NCI-H1417 (cell line): ENCODE measurements at places on chromosomes 12 and 14.

DNA sequence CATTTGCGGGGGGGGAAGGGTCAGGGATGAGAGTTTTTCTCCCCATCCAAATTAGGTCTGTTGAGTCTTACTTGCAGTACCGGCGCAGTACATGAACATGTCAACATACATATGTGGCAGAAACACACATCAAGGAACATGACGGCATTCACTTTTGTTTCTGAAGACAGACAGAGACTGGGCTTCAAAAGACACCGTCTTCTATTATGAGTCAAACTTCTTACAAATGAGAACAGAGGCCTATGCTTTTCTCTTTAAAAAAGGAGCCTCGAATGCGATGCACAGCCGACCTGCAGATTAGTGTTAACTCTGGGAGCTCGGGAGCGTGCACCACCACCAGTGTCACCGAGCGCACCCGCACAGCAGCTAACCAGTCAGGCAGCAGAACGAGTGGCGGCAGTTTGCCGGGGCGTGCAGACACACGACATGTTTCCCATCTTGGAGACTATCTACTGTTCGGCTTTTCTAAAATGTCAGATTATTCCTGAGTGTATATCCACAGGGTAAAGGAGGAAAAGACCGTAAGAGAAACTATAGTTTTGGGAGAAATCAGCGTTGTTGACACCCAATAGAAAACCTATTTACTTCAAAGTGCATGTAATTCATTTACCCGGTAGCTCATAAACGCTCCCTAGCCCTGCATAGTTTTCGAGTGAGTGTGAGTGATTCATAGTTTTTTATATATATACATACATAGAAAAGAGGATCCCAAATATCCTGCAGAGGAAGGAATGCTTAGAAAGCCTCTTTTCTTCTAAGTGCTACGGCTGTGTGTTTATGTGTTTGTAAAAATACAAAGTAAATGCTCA is 33.0 kb downstream of the UBR7 start:
- DNase-seq, result no peak

DNA sequence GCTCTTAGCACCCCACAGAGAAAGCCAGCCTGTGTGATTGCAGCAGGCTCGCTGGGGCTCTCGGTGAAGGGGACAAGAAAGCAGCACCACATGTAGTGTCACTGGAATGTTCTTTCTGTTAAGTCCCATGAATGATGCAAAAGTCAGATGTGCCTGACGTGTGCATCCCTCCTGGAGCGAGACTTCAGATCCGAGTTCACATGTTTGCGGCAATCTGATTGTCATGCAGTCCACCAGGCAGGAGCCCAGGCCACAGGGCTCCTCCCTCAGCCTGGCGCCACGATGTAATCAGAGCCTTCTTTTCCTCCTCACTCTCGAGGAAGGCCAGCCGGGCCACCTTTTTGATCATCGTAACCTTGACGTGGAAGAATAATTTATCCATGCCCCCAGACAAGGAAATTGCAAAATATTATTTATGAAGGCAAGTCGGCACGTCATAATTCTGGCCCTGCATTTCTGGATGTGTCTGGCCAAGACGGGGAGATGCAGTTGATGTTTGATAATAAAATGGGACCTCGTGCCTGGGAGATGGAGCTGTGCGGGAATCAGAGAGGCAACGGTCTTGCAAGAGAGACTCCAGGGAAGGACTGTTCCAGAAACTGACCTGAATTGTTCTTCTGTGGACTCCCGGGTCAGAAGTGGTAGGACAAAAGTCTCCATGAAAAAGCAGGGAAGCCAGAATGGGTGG is 214.6 kb downstream of the PHETA1 start:
- DNase-seq, result no peak

DNA sequence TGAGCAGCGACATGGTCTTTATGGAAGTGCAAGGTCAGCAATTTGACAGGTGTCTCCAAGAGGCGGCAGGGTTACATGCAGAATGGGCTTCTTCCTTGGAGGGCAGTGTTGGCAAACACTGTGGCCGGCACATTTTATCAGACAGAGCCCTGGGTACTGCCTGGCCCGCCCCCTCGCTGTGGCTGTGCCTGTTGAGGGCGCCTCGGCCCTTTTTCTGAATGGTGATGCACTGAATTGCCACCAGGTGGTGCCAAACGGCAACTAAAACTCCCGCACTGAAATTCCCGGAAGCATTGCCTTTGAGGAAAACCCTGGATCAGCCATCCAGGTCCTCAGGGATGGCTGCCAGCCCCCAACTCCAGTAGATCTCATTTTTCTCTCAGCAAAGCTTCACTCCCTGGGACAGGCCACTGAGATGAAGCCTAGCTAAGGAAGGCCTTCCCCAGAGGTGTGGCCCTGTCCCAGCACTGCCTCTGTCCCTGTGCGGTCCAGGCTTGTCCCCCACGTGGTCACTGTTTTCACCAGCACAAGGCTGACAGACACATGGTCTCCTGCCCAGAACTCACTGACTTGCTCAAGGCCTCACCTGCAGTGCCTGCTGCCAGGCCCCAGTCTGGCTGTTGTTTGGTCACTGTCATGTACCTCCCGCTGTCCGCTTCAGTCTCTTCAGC is 73.6 kb downstream of the TESC start:
- peak; percentile 90 for DNase-seq

DNA sequence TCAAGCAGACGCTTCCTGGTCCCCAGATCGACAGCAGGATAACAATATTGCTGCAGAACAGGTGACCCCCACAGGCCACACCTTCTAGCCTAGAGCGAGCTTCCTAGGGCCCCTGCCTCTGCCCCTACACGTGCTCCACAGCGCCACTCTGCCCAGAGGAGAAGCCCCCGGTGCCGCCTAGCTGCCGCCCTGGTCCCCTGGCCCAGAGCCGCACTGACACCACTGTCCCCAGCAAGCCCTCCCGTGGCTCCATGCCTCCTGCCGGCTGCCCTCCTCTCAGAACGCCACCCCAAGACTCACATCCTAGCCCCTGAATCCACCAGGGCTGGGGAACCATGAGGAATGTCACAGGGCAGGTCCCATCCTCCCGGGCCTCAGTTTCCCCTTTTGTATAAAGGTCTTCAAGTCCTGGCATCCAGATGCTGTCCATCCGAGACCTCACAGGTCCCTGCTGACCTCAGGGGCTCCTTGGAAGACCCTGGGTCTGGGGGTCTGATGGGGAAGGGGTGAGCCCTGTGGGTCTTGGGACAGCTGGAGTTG is 31.0 kb downstream of the JAG2 start:
- DNase-seq, result no peak

DNA sequence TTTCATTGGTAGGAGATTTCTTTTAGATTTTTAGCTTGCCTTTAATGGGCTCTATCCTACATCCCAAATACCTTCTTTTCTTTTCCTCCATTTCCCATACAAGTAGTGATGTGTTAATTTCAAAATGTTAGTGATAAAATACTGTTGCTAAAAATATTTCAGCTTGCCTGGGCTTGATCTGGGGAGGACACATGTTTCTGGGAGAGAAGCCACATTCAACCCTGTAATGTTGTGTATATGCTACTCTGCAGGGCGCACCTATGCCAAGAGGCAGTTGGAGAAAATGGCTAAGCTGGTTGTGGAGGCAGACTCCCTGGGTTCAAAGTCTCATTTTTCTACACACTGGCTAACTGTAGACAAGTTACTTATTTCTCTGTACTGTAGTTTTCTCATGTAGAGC is 26.3 kb downstream of the FLRT2 start:
- DNase-seq, result no peak

DNA sequence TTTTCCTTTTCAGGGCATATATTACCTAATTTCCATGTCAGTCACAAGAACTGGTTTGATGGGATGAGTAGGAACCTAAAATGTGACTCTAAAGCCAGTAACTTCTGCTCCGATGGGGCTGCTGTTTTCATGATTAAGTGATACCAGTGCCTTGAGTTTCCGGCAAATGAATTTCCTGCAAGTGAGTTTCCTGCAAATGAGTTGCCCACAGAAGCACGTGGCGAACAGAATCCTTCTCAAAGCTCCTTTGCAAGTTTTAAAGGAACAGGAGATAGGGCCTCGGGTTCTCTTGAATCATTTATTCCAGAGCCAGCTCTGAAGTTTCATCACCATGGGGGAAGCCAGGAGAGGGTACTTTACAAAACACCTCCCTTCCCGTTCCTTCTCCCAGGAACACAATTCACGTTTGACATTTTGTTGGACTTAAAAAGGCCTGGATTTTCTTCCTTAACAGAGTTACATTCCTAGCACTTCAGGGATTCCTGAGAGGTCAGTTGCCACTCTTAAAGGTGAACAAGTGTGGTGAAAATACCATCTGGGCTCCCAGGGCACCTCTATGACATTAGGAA is 2.2 kb upstream of the PPTC7 start:
- no peak for DNase-seq

- peak; percentile 73 for DNase-seq
Observed at GRCh38 chr14:23559010-23559925, 3.2 kb downstream of the THTPA start.

DNA sequence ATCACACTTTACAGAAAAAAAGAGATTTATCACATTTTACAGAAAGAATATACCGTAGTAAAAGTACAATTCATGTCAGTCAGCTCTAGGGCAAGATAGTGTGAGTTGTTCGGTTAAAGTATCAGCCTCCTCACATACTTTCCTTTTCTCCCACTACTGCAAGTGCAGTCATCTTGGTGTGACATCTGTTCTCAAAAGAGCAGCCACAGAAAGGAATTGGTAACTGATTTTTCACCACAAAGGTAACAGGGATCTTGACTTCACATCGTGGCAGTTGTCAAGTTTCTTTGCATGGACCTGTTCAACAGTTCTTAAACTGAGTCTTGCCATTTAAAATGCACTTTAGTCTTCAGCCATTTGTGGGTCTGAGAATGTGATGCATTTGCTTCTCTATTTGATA is 5.0 kb upstream of the E2F7 start:
- no peak for DNase-seq

GRCh38 chr12:124520265-124520701 is 47.1 kb downstream of the NCOR2 start:
- DNase-seq, result no peak

- DNase-seq, result no peak
Observed at GRCh38 chr12:132197581-132198354, 53.5 kb downstream of the NOC4L start.

- no peak for DNase-seq
Observed at GRCh38 chr14:21263284-21264024, 5.8 kb downstream of the HNRNPC start.

GRCh38 chr12:75439048-75439447 is 41.5 kb upstream of the GLIPR1 start:
- no peak for DNase-seq

- no peak for DNase-seq
Observed at GRCh38 chr12:112741106-112741505, 50.4 kb upstream of the RPH3A start.

DNA sequence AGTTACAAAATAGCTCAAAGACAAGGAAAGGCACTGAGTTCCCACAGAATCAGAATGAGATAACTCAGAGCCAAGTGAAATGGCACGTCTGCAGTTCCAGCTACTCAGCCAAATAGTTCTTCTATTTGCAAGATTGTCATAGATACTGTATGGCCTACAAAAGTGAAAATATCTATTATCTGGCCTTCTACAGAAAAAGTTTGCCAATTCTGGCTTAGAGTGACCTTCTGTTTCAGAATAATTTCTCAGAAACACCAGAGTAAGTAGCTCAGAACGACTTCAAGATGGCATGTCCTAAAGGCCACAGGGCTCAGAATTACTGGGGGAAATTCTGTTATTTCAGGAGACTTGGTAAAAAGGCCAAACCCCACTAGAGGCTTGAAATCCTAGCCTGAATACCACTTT is 10.7 kb upstream of the RTRAF start:
- no peak for DNase-seq

DNA sequence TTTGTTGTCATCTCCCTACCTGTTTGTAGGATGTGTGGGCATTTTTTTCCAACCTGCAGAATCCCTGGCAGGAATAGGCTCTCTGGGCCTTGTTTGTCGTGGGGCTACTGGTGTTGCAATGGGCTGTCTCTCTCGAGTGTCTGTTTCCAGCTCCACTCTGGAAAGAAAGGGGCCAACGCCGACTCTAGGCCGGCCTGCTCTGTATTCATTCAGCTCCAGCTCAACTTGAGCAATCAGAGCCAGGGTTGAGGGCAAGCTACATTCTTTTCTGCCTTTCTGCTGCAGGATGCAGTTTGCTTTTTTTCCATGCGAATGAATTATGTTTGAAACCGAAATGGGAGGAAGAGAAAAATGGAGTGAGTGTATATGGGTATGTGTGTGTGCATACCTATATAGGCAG is 2.3 kb downstream of the JDP2 start:
- DNase-seq, result no peak

GRCh38 chr12:58502841-58503240 is 417.5 kb downstream of the LRIG3 start:
- DNase-seq, result no peak

DNA sequence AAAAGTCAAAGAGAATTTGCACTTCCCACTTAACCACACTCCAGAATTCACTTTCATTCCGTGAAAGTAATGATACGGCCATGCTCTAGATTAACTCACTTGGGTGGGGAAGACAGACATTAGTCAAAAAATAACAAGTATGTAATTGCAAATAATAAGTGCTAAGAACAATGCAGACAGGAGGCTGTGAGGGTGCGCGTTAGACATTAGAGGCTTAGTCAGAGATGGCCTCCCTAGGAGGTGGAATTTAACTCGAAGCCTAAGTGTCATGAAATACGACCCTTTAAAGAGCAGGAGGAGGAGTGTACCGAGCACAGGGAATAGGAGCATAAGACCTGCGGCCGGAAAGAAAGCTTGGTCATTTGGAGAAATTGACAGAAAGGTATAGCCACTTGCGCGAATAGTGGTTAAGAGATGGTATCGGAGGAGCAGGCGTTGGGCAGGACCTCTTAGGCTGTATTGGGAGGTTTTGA is 628 bp downstream of the SNRPF start:
- peak; percentile 63 for DNase-seq

GRCh38 chr14:90991690-90992443 is 68.6 kb downstream of the RPS6KA5 start:
- no peak for DNase-seq

- no peak for DNase-seq
Observed at GRCh38 chr12:5369298-5369697, 62.6 kb upstream of the NTF3 start.

DNA sequence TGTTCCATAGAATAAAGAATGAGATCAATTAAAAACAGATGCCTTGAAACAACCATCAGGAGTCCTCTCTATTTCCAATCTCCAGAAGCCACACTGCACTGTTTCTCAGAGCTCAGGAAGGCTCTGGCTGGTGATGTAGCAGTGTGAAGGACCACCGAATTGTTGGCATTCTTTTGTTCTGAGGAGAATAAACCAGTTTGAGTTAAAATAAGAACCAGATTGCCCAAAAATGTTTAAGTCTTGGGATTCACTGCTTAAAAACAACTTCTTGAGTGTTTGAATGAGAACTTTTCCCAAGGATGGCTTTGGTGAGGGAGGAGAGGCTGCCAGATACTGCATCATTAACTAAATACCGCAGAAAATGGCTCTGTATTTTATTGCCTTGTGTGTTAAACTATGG is 341.2 kb downstream of the C12orf75 start:
- DNase-seq, result no peak
